Stimulated activated CD8-positive, alpha-beta memory T cell treated with anti-CD3 and anti-CD28 coated beads, Interleukin-4, amount 100 ng/mL, for 4 hours (primary cell): ENCODE measurements at places on chromosomes 3 and 15.

DNA sequence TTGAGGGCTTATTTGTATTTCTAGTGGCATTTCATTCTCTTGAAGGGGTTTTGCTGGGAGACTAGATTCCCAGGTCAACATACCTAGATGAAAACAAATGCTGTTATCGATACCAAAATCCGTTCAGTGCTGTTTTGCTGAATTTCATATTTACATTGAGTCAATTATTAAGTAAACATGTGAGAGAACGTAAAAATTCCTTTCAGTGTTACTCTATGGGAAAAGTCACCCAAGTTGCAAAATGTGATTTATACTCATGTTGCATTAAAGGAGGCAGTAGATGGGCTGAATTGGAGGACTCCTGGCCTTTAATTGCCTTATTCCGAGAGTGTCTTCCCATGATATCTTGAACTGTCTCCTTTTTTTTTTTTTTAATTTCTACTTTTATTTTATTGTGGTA is 1011.3 kb upstream of the NR2F2 start:
- no peak for DNase-seq

DNA sequence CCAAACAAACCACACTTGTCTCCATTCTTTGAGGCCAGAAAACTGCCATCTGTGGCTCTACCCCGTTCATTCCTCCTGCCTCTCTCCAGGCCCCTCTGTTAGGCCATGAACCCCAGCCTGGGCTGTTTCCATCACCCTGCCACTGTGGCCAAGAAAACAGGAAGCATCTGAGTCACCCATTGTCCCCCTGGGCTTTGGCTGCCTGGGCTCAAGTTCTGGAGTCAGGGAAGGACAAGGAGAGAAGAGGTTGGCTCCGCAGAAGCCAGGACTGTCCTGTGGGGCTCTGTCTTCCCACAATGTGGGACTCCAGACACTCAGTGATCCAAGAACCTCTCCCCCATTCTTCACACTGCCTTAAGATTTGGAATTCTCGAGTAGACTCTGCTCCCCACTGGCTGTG is 14.8 kb upstream of the LCTL start:
- no peak for DNase-seq

- DNase-seq = no peak
Observed at GRCh38 chr3:52291508-52292181, 4.0 kb downstream of the GLYCTK start.

GRCh38 chr3:71997066-71997653 is 212.2 kb upstream of the PROK2 start:
- DNase-seq = no peak

DNA sequence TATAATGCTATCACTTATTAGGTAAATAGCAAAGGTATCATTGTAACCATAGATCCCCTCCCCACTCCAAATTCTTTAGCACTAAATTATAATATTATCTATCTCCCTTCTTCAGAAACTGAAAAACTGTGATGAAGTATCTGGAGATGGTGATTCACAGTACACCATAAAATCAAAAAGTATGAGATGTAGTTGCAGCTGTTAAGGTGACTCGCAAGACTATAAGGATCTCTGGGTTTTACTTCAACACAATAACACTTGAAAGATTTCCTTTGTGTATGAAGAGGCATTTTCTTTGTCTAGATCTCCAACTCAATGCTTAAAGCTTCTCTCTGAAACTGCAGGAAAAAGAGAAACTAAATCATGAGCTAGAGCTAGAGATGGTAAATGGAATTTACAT is 46.9 kb downstream of the IFT57 start:
- DNase-seq = no peak

DNA sequence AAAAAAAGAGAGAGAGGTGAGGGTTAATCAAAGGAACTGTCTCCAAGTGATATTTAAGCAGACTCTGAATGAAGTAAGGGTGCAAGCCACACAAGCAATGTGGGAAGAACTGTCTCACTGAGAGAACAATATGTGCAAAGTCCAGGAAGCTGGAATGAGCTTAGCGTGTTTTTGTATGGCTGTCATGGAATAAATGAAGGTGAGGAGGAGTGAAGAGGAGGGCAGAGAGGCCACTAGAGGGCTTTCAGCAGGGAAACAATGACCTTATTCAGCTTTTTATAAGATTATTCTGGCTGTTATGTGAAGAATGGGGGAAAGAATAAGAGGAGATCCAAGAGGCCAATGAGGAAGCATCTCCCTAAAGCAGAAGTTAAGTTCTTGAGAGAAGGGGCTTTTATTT is 86.9 kb upstream of the COL8A1 start:
- DNase-seq = no peak

GRCh38 chr3:45124352-45124751 is 21.8 kb downstream of the CDCP1 start:
- DNase-seq = no peak

DNA sequence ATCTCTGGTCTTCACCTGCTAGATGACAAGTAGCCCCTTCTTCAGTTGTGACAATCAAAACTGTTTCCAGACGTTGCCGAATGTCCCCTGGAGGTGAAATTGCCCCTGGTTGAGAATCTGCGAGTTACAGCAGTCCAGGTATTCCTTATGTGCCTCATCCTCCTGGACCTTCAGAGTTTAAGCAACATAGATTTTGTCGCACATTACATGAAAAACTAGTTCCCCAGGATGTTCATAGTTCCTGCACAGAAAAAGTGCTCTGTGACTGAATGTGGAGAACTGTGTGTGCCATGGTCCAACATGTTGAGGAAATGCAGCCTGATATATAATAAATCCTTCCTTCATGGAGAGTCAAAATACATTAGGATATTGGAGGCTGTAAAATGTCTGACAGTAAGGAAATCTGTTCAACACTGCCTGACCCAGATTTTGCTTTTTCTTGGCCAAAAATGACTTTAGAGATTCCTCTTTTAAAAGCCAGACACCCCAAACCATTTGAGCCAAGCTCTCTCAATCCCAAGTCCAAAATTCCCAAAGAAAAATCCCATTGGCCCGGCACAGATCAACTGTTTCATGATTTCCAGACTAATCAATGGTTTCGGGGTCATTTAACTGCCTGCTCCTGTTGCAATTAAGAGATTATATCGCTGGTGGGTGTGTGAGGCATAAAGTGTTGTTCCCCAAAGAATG is 20.4 kb upstream of the SHC4 start:
- DNase-seq = no peak

GRCh38 chr15:27870320-27870719 is 228.8 kb downstream of the OCA2 start:
- no peak for DNase-seq

DNA sequence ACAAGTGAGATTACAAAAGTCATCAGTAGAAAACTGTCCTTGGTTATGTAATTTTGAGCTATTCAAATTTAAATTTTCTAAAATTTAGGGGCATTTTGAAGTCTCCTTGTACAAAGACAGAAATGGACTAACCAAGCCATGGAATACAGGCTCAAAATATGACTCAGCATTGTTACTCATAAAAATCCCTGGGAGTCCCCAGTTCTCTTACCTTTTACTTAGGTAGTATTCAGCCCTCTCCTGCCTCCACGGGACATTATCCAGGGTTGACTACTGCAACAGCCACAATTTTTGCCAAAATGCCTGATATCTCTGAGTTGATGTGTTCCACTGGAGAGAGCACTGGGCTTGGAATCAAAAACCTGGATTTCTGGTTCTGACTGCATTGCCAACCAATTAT is 25.0 kb downstream of the CLDN18 start:
- DNase-seq = no peak

GRCh38 chr3:197511130-197511529 is 44.6 kb downstream of the BDH1 start:
- DNase-seq = no peak

- no peak for DNase-seq
Observed at GRCh38 chr3:111690242-111690641, 95.1 kb upstream of the ZBED2 start.

GRCh38 chr3:67346081-67346480 is 308.3 kb downstream of the SUCLG2 start:
- DNase-seq = no peak

GRCh38 chr3:99499235-99500158 is 138.9 kb upstream of the COL8A1 start:
- no peak for DNase-seq

DNA sequence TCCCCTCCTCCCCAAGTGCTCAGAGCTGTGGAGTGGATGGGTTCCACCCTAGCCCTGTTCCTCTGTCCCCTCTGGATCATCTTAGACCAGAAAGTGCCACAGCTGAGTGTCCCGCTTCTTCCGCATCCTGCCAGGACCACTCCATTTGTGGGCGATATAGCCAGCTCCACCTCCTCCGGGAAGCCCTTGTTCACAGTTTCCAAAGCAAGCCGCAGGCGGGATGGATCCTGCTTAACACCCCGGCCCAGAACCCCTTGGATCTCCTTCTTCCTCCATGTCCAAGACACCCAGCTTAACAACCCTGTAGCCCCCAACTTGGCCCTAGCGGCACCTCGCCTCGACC is 490 bp upstream of the ALAS1 start:
- DNase-seq = no peak

DNA sequence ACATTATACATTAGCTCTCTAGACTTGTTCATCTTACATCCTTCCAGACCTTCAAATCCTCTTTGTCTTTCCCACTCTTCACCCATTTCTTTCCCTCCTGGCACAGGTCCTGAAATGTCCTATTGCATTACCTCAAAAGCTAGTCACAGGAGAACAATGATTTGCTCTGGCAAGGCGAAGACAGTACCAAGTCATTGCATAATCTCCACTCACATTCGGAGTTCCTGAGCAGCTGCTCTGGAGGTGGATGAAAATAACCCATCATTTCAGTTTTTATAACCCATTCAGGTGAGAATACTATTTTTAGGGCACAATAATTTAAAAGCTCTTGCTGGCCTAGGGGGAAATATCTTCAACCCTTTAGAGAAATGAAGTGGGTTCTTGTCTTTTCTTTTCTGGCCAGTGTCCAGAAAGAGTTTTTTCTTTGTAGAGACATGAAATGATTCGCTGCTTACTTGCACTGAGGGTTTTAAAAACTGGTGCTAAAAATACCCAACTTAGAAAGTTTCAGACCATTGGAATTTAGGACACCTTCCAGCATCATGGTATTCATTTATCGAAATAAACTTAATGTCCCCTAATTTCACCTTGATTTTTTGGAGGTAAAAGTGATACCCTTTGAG is 23.4 kb upstream of the DYNC1LI1 start:
- DNase-seq = no peak

GRCh38 chr3:88912294-88912877 is 195.0 kb upstream of the EPHA3 start:
- no peak for DNase-seq

DNA sequence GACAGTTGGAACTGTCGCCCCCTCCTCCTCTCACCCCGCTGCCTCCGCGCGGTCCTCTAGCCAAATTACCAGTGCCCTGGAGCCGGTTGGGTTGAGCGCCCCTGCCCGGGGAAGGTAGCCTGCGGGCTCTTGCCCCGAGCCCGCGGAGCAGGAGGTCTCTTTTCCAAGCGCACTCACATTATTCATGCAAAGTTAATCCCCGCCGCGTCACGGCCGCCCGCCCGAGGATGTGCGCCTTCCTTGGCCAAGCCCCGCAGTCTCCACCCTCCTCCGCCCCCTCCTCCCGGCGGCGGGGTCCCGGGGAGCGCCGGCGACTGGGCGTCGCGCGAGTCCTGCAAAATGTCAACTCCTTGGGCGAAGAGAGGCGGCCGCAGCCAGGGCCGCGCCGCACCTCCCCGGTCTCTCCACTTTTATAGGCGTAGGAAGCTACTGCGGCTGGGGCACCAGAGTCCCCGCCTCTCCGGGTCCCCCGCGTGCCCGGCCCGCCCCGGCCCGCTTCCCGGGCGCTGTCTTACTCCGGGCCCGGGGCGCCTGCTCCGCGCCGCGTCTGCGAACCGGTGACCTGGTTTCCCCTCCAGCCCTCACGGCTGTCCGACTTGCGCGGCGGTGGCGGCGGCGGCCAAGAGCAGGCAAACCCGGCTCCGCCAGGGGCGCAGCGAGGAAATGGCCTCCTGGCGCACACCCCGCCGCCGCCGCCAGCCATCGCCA is at the start of gene THRB:
Gene THRB, minus strand, starts transcription at position 233 of the 708 bp plus-strand sequence.
- DNase-seq = no peak

DNA sequence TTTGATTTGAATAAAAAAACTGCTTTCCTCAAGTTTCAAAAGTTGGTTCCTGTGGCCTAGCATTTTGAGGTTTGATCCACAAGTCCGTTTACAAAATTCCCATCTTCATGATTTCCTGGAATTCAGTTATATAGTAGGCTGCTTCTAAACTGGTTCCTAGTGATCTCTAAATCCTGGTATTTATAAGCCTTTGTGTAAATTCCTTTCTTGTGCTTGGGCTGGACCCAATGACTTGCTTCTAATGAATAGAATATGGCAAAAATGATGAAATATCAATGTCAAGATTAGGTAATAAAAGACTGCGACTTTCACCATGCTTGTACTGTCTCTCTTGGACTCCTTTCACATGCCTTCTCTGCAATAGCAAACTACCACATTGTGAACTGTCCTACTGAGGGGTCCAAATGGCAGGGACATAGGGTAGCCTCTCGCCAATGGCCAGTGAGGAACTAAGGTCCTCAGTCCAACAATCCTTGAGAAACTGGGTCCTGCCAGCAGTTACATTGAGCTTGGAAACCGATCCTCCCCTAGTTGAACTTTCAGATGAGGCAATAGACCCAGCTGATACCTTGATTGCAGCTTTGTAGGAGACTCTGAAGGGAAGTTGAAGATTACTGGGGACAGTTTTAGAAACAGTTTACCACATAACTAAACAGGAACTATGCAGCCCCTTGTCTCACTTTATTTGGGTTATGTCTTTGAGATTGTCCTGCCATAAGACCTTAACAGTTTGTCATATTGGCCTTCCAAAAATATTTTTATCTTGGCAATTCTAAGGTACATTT is 303.9 kb upstream of the TBC1D5 start:
- DNase-seq = no peak

- no peak for DNase-seq
Observed at GRCh38 chr3:123610331-123610730, 25.5 kb upstream of the HACD2 start.

GRCh38 chr15:62472616-62473299 is 307.7 kb upstream of the C2CD4B start:
- DNase-seq = no peak

DNA sequence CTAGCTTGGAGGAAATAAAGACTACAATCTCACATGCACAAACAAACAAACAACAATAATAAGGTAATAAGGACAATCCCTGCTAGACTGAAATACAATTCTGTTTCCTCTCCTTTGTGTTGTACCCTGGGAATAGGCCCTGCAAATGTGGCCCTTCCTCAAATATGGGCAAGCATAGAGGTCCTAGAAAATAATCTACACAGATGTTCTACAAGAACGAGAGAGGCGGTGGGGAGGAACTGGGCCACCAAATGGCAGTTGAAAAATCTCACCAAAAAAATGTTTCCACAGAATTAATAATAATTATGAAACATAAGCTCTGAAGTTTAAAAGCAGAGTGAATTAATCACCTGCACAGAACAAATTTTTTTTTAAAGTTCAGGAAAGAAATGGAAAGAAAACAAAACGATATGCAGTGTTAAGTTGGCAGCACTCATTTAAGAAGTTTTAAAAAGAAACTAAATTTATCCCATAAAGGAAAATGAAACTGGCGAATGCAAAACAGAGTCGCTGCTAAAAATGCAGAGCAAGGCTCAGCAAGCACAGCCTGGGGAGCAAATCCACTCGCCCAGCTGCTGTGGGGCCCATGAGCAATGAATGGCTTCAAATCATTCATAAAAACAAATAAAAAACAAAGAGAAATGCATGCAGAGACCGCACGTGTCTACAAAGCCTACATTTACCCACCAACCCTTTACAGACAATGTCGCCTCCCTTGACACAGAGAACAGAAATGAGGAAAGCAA is 475.4 kb downstream of the OCA2 start:
- DNase-seq = no peak
